ENCODE measurements at places on chromosomes 3 and 15.
A peak's percentile ranks its signal among the peaks of the same experiment; 100 is the strongest.

- DNase-seq: peak; percentile 92
Observed at GRCh38 chr3:112395181-112395895, 62.4 kb downstream of the CD200 start.

DNA sequence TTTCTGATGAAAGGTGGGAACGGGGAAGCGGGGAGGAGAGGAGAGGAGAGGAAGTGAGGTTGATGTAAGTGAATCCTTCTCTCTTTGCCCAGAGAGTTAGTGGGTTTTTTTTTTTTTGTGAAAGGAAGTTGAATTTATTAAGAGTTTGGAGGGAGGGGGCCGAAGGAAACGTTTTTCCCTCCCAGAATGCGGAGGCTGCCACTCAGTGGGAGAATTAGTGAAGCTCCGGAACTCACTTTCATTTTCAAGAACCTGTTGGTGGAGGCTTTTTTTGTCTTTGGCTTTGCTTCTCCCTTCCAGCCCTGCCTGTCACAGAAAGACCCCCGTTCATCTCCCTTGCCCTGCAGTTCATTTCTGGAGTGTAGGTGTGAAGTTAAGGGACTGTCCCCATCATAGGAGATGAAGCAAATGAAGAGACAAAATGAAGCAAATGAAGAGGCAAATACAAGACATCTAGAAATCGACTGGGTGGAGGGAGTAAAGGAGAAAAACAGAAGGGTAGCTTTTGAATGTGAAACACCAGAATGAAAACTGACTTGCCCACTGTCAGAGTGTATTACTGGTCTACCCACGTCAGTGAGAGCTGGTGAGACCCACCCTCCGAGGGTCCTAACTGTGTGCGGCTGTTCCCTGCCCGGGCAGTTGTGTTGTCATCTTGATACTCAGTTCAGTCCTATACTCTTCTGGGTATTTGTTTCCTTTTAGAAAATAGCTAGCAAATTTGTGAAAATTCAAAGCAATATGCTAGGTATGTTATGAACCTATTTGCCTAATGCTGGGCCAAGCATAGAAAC lies 91.5 kb downstream of the ITPR1 start:
- DNase-seq: peak; percentile 54

DNA sequence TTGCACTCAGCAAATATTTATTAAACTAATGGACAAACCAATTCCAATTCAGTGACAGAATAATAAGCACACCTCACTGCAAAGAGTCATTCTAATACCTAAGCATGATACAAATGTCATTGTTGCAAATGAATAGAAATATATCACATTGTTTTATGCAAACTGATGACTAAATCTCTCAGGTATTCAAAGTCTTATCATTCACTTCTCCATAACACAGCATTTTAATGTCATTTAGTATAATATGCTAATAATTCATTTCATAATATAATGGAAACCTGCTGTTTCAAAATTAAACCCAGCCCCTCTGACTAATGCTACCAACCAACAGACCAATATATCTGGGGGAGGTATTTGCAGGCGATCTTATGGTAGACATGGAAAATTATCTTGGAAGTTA lies 71.8 kb downstream of the FGF7 start:
- DNase-seq: no peak

- no peak for DNase-seq
Observed at GRCh38 chr3:99439892-99440291, 198.5 kb upstream of the COL8A1 start.

- DNase-seq: no peak
Observed at GRCh38 chr15:99546441-99547100, 19.2 kb upstream of the MEF2A start.

DNA sequence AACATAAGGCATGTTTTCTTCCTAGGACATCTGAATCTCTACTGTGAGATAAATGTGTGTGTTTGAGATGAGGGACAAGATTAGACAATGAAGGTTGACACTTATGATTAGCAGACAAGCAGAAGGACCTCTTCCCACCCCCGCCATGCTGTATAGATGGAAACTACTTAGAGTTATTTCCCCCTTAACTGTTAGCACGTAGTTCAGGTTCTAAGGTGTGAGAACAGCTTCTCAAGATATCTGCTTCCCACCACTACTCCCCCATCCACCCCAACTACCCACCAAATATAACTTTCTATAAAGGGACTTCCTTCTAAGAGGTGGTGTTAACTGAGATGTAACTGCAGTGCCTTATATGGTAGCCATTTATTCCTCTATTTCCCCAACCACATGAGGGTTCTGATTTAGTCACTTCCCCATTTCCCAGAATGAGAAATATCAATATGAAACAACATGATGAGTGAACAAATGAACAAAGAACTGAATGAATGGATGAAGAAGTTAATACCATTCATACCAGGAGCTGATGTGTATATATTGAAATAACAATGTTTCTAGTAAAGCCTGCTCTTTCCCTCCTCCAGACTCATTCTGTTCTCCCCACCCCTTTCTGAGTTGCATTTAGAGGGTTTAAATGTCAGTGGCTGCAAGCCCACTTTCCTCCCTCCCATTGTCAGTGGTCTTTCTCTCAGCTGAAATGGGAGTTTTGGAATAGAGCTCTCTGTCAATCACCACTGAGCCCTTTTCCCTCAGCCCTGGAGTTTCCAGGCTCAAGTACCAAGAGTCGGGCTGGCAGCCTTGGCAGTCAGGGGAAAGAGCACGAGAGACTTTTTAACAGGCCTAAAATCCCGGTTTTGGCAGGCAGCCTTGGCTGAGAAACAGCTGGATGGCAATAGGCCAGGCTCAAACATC lies 7.7 kb upstream of the RFTN1 start:
- no peak for DNase-seq

- DNase-seq: no peak
Observed at GRCh38 chr3:43919029-43919428, 228.3 kb downstream of the ABHD5 start.

GRCh38 chr3:173660645-173661299 lies 263.2 kb downstream of the NLGN1 start:
- DNase-seq: no peak

- no peak for DNase-seq
Observed at GRCh38 chr3:30682434-30683155, 76.2 kb downstream of the TGFBR2 start.

Measured in GDM1 (cell line).